Placental pericyte (primary cell): ENCODE measurements at places on chromosomes 11 and 22. TPM values are rescaled to one million over a fixed set of nuclear protein-coding genes. Genes with fewer than 3 reads are reported as not detected.

The KCNJ4 gene
- under 0.01 TPM in 1 of 2 replicates, not detected in the other for total RNA-seq

The CSF2RB gene
- under 0.01 and 0.14 TPM in 2 replicates for total RNA-seq

The PGM2L1 gene
- 2.8 and 7.9 TPM in 2 replicates for total RNA-seq

The CEND1 gene
- total RNA-seq = 0.22 and 1.4 TPM in 2 replicates

The NAALAD2 gene
- 0.29 and 0.44 TPM in 2 replicates for total RNA-seq

The GNAZ gene
- 0.43 and 0.44 TPM in 2 replicates for total RNA-seq

The OR51L1 gene
- not detected in 2 replicates for total RNA-seq

The MYEOV gene
- total RNA-seq = 0.66 and 46.8 TPM in 2 replicates

The TCN2 gene
- 3.0 and 8.1 TPM in 2 replicates for total RNA-seq

The KCTD17 gene
- 47.3 and 55.4 TPM in 2 replicates for total RNA-seq
